ENCODE measurements at places on chromosomes 5 and 9.

DNA sequence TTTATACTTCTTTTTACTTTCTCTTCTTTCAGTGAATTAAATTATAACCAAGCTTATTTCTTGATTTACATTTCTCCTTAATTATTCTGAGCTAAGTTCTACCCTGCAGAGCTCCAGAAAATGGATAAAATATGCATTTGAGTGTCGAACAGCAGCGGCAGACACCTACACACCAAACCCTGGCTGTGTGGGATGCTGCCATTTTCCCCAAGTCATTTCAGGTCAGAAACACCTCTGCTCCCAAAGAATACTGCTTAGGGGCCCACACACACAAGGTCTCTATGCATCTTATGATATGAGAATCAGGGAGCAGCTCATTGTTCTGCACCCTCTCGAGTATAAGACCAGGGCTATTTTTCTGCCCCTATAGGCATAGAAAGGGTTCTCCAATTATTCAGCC, 122.3 kb downstream of the CMYA5 start:
- DNase-seq: no peak

DNA sequence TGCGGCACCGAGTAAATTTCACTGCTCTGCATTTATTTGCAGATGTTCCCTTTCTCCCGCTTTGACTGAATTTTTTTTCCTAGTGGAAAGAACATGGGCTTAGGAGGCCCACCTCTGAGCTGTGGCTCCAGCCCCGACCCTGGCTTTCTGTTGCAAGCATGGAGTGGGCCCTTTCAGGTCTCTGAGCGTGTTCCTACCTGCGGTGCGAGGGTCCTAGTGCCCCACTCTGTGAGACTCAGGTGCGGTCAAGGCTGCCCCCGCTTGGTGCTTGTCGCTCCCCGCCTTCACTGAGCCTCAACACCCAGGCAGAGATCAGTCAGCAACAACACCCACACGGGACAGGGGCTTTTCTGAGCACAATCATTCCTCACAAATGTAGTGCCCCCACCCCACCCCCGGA, 32.0 kb downstream of the SLC6A3 start:
- no peak for DNase-seq

GRCh38 chr5:2282034-2282690, 399.4 kb upstream of the IRX4 start:
- peak; percentile 20 for DNase-seq

GRCh38 chr9:109996936-109997580, 210.9 kb downstream of the C9orf152 start:
- no peak for DNase-seq

- DNase-seq: no peak
Observed at GRCh38 chr9:6579613-6580012, 65.9 kb downstream of the GLDC start.

- no peak for DNase-seq
Observed at GRCh38 chr5:178123966-178124925, 6.6 kb upstream of the RMND5B start.

- no peak for DNase-seq
Observed at GRCh38 chr5:102819634-102820033, 64.5 kb downstream of the PAM start.

GRCh38 chr9:14242150-14242805, 71.7 kb downstream of the NFIB start:
- DNase-seq: no peak

GRCh38 chr9:18037981-18038380, 436.0 kb upstream of the ADAMTSL1 start:
- DNase-seq: no peak

DNA sequence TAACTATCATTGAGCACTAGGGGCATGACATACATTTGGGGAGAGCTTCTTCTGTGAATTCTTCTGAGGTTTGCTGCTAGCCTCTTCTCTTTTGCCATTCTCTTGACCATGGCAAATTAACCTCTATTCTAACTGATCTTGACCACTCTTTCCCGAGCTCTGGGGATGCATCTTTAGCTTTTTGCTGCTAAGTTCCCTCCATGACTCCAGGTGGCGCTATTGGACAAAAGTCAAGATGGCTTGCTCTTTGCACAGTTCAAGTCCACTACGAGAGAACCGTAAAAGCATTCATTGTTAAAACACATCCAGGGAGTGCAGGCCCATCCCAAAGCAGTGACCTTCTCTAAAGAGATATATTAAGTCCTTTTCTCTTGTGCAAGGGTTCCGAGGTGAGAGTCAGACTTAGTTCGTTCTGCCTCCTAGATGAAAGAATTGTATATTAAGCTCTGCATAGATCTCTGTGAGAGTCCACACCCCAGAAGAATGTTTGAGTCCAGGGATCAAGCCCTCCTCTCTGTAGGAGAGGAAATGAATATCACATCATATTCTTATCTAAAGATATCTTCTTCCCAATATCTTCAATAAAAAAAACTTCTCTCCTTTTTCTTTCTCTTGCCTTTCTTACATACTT, 1152.9 kb upstream of the CDH6 start:
- DNase-seq: peak; percentile 75

DNA sequence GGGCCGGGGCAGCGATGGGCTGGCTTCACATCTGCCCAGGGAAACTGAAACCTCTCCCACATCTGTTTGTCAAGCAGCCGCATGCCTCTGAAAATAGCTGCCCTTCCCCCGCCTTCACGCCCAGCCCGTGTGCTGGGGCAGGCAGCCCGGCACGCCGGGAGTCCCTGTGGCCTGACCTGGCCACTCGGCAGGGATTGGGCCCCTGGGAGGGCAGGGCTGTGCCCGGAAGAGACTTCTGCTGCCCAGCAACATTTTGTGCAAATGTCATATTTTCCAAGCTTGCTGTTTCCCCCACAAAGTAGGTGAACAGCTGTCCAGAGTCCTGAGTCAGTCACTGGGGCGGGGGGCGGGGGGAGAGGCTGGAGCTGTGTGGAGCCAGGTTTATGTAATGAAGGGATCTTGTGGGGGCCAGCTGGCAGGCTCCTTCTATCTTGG, 8.2 kb downstream of the COL27A1 start:
- DNase-seq: peak; percentile 65

- no peak for DNase-seq
Observed at GRCh38 chr5:169229342-169229892, 71.5 kb downstream of the SLIT3 start.

DNA sequence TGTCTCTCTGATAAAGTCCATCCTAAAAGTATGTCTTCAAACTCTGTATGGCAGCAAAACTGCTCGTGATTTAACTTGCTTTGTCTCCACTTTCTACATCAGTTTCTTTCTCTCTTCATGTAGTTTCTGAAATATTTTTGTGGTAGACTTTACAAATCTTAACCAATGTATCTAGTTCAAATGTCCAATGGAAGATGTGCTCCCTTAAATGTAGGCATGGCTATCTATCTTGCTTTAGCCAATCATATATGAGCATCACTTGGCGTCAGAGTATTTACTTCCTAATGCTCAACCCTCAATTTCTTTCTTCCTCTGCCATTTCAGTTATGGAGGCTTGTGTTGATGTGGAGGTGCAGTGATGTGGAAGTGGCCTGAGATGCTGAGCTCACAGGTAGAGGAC, 206.1 kb upstream of the ZNF608 start:
- no peak for DNase-seq

DNA sequence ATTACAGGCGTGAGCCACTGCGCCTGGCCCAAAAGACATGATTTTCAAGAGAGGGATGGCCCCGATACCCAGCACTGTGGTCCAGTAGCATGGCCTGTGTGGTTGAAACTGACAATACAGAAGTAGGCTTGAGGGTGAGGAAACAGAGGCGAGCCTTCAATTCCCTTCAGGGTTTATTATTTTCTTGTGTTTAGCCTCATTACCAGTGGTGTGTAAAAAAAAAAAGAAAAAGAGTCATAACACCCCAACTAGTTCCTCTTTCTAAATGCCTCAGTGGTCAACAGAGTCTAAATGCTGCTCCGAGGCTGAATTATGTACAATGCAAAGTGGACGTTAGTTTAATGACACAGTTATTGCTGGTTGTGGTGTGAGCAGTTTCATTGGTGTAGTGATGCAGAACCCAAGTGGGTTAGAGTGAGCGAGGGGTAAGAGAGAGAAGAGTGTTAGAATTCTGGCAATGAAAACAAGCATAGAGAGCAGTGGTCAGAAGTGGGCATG, 58.8 kb downstream of the SNX30 start:
- DNase-seq: no peak

DNA sequence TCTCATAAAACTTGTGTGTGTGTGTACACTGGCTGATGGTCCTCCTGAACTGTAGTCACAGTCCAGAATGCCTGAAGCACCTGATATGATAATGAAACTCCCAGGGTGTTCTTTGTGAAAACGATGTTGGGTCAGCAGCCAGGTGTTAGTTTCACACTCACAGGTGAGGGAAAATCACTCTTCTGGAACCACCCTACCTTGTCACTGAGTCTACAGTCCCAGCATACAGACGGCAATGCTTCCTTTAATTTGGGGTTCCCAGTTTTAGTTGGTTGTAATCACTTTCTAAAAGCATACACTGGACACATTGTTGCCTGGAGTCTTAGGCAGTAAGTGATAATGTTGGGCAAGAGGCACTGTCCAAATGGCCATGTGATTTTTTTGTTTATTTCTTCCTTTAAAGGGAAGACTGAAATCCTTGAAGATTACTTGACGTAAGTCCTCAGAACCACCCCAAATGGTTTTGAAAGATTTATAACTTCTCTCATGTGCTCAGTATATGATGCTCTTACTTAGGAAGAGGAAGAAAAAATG, 18.2 kb upstream of the MGAT1 start:
- DNase-seq: no peak

DNA sequence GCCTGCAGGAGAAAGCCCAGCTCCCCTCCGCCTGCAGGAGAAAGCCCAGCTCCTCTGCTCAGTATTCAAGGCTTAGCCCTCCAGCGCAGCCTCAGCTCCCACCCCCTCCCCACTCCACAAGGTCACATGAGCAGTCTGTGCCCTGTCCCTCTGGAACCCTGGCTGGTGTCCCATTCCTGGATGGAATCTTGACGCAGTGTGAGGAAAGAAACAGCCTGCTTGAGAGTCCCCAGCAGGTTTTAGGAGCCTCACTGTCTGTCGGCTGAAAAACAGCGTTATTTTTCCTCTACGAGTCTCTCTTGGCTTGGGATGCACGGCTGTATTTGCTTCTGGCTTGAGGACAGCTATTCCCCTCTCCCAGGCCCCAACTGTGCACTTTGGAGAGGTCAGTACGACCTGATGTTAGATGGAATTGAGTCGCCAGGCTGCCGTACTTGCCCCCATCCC, 210.1 kb upstream of the TRIM32 start:
- DNase-seq: peak; percentile 39

DNA sequence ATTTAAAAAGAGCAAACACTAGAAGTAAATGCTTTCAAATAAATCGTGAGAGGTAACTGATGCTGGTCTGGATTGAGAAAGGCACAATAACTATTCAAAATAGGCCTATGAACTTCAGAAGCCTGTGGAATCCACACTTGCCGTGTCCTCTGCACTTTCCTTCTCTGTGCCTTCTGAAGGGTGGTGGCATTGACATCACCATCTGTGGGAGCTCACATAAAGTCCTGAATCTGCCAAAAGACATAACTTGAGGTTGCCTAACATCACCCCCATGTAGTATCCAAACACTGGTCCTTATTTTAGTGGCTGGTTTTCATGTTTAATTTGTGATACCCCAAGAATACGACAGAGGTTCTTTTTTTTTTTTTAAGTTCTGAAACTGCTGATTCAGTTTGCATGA, 59.8 kb downstream of the IRF1 start:
- DNase-seq: no peak

DNA sequence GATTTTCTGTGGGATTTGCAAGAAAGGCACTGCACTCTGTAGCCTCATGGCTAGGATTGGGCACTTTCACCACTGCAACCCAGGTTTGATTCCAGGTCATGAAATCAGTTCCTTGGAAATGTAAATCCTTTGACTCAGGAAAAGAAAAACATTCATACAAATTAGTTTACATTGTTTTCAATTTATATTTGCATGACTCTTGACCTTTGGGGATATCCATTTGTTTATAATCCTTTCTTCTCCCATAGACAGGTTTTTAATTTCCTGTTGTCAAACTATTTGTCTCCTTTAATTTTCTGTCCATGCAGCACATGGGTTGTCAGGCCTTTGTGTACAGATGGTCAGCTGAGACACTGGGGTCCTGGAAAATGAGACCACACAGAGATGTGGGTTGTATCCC, 801.5 kb downstream of the NR2F1-AS1 start:
- DNase-seq: no peak

- no peak for DNase-seq
Observed at GRCh38 chr5:151174612-151175101, 17.1 kb upstream of the ANXA6 start.

DNA sequence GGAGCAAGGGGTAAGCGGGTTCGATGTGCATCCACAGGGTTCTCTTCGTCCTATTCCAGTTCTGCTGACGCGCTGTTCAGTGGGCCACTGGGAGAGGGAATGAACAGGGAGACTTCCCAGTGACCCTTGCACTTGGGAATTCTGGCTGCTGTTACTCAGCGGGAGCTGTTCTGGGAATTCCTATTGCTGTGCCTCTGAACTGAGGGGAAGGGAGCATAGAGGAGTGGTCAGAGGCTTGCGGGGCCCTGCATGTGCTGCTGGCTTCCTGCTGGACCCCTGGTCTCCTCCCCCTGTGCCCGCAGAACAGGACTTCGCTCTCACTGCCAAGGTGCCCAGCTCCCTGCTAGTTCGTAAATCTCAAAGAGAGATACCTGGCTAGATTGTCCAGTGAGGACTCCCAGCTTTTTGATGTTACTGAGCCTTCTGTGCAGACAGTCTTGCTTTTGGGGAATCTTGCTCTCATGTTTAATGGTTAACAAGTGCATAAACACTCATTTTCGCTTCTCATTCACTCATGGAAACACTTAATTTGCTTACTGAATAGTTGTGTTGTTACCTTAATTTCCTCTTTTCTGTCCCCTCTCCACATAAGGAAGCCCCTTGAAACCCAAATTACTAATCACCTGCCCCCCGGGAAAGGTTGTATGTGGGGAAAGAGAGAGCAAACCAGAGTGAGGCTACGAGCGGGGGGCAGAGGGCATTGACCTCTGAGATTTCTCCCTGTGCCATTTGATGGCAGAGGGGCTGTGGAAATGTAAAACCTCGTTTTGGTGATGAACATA, 5.9 kb downstream of the TRIO start:
- no peak for DNase-seq

- DNase-seq: peak; percentile 50
Observed at GRCh38 chr9:89743573-89744254, 138.9 kb downstream of the GADD45G start.

- DNase-seq: peak; percentile 66
Observed at GRCh38 chr5:138725153-138725817, 27.9 kb upstream of the CTNNA1 start.

- DNase-seq: no peak
Observed at GRCh38 chr5:134547579-134547978, 22.1 kb downstream of the JADE2 start.

- DNase-seq: no peak
Observed at GRCh38 chr5:95424526-95424925, 33.4 kb downstream of the FAM81B start.

Measured in neural progenitor cell (in vitro differentiated cells).